H9 (cell line): ENCODE measurements at places on chromosomes 6 and 20. TPM values are rescaled to one million over a fixed set of nuclear protein-coding genes. Genes with fewer than 3 reads are reported as not detected.
A peak's percentile ranks its signal among the peaks of the same experiment; 100 is the strongest.

GRCh38 chr6:148287623-148288333 is 54.9 kb upstream of the SASH1 start:
- no peak for DNase-seq

- DNase-seq = peak; percentile 17
Observed at GRCh38 chr6:170128811-170129681, 161.8 kb downstream of the DLL1 start.

GRCh38 chr6:487956-488355 is 96.4 kb downstream of the IRF4 start:
- no peak for DNase-seq

DNA sequence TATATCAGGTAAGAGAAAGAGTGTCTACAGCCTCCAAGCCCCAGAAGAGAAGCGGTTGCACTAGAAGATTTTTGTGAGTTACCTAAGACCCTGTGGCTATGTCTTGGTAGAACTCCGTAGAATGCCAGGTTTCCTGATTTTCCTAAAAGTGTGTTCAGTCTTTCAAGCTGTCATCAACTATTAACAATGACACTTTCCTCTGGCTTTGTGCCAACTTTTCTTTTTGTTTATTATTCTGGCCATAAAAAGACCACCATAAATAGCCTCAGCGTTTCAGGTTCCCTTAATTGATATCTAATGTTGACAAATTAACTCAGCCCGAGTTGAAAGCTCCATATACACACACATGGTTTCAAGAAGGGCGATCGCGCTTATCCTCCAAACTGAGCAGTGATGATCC is 1.2 kb downstream of the PAK5 start:
- DNase-seq = no peak

DNA sequence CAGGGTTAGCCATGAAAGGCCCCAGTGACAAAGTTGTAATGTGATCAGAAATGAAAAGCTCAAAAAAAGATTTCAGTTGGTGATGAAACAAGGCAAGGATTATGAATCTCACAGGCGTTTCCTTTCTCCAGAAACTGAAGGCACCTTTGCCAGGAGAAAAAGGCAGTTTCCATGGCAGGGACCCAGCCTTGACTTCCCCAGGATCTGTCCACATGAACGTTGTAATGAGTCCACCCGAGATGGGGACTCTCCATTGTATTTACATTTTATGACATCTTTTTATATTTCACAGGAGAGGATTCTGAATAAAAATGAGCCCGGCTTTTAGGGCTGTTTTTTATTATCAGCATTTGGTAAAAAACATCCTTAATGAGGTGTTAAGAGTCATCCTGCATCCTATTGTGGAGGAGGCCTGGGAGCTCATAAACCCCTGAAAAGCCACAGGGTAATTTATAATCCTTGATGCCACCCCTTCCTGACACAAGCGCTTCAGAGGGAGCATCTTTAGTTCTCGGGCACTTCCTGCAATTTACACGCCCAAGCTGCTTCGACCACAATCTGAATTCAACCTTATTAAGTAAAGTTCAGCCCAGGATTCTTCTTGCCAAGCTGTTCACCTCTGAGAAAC is 74.1 kb upstream of the SALL4 start:
- DNase-seq = no peak

DNA sequence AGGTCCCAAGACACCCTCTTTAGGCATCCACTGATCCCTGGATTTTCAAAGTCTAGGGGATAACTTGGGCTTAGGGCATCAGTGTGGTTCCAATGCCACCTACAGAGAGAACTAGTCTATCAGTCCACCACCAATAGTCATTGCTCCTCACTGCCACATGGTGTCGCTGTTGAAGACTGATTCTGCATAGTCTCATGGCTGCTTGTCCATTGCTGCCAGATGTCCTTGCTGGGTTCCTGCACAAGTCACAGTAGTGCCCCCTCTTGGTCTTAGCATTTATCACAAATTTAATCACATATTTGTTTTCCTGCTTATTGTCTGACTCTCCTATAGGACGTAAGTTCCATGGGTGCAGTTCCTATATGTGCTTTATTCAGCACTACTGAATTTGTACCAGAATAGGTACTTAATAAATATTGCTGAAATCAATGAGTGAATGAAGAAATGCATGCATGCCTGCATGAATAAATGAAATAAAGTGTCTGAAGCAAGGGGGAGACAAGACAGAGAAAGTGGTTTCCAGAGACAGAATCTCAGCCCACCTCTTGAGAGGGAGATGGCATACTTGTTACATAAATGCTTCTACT is 45.9 kb upstream of the RALY start:
- peak; percentile 87 for DNase-seq

GRCh38 chr20:56765172-56766073 is 136.3 kb downstream of the TFAP2C start:
- DNase-seq = no peak

DNA sequence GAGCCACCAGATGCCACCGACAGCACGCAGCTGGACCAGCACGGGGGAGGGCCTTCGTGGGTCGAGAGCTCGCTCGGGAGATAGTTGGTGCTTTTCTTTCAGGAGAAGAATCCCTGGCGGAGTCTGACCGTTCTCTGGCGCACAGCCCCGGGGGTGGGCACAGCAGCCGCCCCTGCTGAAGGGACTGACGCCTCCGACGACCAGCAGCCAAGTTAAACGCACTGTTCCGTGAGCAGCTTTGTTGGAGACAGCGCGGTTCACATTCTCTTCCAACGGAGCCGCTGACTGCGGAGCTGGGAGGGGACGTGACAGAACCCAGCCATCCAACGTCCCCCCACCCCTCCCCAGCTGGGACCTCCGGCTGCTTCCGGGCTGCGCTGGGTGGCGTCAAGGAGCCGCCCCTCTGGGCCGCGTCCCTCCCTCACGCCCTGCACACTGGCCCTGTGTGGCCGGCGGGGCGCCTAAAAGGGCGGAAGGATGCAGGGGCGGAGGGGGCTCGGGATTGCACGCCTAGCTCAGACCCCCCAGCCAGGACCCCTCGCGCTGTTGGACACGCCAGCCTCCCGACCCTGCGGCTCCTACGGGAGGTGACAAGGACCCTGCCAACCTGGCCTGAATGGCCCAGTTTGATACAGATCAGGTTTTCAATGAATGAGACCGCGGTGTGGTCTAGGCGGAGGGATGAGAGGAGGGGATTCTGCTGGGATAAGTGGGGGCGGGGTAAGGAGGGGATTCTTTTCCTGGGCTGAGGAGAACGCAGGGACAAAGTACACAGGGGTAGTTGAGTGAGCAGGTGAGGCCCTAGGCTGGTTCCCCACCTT is 36.4 kb upstream of the KHDC1 start:
- no peak for DNase-seq

DNA sequence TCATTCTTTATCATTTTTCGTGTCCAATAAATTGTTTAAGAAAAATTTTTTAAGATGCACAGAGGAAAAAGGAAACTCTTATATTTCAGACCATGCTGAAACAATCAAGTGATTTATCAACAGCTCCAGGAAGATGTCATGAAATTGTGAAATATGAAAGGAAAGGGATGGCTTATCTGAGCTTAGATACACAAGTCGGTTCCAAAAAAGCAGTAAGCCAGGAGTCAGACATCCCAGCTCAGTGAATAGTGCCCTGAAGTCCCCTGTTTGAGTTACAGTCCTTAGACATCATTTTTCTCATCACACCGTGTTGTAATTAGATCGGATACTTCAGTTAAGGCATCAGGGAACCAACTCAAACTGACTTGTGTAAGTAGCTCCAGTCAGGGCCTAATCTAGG is 91.0 kb upstream of the SSTR4 start:
- DNase-seq = no peak

- DNase-seq = no peak
Observed at GRCh38 chr6:118696271-118696670, 44.9 kb upstream of the CEP85L start.

GRCh38 chr6:140977403-140977802 is 1155.3 kb upstream of the GJE1 start:
- no peak for DNase-seq

GRCh38 chr6:38077488-38078030 is 258.0 kb downstream of the ZFAND3 start:
- DNase-seq = no peak

- no peak for DNase-seq
Observed at GRCh38 chr6:13590574-13591153, 16.3 kb downstream of the SIRT5 start.

GRCh38 chr6:147738516-147739162 is 230.1 kb downstream of the SAMD5 start:
- no peak for DNase-seq

- DNase-seq = peak; percentile 63
Observed at GRCh38 chr20:15902493-15902892, 670.8 kb downstream of the KIF16B start.

- DNase-seq = no peak
Observed at GRCh38 chr20:13034936-13035335, 26.2 kb downstream of the SPTLC3 start.

- DNase-seq = peak; percentile 94
Observed at GRCh38 chr6:13012977-13013680, 296.6 kb downstream of the PHACTR1 start.

DNA sequence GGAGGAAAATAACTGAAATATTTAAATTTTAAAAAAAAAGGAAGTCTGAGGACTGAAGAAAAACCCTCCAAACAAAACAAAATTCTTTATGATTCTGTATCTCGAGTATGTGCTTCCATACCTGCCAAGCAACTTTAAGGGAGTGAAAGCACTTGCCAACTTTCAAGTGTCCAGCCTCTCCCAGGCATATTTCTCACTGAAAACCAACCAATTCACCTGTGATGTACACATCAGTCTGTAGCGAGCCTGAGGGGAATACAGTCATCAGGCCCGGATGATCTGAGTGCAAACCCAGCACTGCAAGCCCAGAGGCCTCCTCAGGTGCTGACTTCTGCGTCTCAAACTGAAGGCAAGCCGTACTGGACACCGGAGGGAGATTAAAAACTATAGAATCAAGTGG is 164.8 kb upstream of the NT5E start:
- DNase-seq = no peak

SNAP25 gene
- 0.13 and 0.35 TPM in 2 replicates for total RNA-seq

OPN5 gene
- total RNA-seq = not detected in 2 replicates

MICB gene
- 6.2 and 6.8 TPM in 2 replicates for total RNA-seq

PBOV1 gene
- total RNA-seq = not detected in 2 replicates

SLC22A7 gene
- total RNA-seq = not detected in 2 replicates

CASS4 gene
- not detected in 2 replicates for total RNA-seq

PAQR8 gene
- total RNA-seq = 3.0 and 3.4 TPM in 2 replicates

SAPCD1 gene
- total RNA-seq = 3.2 and 4.3 TPM in 2 replicates
